ENCODE measurements at places on chromosomes 7 and 10. TPM values are rescaled to one million over a fixed set of nuclear protein-coding genes. Genes with fewer than 3 reads are reported as not detected.

- DNase-seq, result no peak
Measured at GRCh38 chr10:49008505-49009198, 69.0 kb upstream of the LRRC18 start.

- no peak for DNase-seq
Measured at GRCh38 chr7:42734568-42734967, 177.3 kb downstream of the C7orf25 start.

DNA sequence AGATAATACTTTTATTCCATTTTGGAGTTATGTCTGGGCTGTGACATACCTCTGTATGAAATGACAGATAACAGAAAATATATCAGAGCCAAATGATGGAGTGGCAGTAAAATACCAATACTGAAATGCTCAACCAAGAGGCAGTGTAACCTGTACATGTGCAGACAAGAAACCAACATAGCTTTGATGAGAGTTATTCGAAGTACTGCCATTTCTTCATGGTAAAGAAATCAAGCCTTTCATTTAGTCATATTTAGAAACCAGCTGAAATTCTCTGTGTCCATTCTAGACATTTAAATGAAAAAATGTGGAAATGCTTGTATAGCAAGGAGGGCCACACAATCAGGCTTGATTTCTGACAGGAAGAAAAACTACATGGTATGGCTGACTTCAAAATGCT lies 127.1 kb upstream of the PTPRZ1 start:
- no peak for DNase-seq

DNA sequence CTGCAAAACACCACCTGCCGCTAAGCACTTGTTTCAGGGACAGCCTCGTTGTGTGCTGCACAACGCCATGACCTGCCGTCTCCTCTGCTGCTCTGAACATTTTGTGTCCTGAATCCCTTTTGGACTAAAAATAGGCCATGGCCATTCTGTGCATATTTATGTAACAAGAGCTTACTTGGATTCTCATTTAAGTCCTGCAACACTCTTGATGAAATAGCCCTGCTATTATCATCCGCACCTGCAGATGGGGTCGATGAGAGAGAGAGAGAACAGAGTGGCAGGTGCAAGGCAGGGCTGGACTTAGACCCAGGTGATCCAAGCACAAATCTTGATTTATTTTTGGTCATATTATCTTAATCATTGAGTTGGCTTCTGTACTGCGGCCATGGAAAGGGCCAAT lies 121.2 kb upstream of the PRKCQ start:
- DNase-seq, result no peak

The BAG3 gene
- total RNA-seq, result 17.1 TPM

The CHST15 gene
- 57.8 TPM for total RNA-seq

The TWIST1 gene
- 99.5 TPM for total RNA-seq
